Tongue (tissue), 3 donors: ENCODE measurements at places on chromosomes 3 and 15.

DNA sequence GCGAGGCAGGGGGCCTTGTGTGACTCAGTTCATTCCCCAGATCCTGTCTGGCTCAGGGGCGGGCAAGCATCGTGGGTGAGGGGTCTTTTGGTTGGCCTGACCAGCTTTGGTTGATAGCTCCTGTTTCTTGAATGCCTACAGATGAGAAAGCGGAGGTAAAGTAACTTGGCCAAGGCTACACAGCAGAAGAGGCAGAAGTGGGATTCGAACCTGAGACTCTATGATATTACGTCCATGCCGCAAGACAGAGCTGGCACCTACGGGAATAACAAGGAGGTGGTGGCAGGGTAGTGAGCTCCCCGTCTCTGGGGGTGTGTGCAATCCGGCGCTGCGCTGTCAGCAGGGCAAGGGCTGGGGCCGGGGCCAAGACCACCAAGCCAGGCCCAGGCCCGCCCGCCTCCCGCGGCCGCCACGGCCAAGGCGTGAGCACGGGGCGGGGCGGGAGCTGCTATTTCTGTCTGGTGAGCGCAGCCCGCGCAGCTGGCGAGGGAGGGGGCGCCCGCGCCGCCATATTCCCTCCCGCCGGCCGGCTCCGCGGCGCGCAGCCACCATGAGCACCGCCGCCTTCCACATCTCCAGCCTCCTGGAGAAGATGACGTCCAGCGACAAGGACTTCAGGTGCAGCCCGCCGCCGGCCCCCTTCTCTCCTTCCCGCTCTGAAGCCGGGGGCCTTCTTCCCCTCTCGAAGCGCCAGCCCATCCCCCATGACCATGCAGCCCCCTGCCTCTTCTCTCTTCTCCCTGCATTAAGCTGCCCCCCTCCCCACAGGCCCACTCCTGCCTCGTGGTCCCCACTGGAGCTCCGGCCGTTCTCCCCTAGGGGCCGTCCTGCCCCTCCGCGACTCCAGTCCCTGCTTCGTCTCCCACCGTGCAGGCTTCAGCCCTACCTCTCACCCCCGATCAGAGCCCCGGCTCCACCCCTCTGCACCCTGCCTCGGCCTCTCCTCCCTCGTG is at the start of gene CAND2:
Gene CAND2, plus strand, starts transcription at position 510 of the 953 bp plus-strand sequence. Its CDS starts 41 bp downstream, at position 551.
- DNase-seq = peak; percentile 91

DNA sequence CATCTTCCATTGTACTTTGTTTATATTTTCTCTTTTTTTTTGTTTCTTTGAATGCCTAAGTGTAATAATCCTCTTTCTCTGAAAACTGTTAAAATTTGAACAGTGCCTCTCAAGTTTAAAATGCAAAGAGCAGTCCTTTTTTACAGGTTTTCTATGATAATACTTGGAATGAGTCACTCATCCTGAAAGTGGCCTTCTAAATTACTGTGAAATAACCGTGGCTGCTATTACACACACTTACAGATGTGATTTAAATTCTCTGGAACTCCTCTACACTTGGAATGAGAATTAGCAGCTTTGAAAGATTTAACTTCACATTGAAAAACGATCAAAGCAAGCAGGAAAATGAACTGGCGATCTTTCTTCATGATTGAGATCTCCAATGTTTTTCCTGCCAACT is 105.9 kb downstream of the ROBO1 start:
- DNase-seq = peak; percentile 9

DNA sequence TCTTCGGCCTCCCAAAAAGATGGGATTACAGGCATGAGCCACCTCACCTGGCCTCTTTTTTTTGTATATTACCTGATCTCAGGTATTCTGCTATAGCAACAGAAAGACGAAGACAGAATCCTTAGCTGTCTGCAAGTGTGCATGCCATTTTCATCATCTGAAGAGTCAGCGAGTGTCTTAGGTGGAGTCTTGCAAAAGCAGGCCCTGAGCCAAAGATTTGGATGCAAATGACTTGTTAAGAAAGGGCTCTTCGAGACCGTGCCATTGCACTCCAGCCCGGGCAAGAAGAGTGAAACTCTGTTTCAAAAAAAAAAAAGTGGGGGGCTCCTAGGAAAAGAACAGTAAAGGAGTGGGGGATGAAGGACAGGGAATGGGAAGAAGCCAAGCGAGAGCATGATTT is 10.2 kb upstream of the TRIM69 start:
- DNase-seq = no peak

- no peak for DNase-seq
These were observed 28.5 kb upstream of the SNRK start for GRCh38 chr3:43257850-43258249.

- peak; percentile 38 for DNase-seq
These were observed 24.4 kb downstream of the PTPN9 start for GRCh38 chr15:75554717-75555116.
